ENCODE measurements at places on chromosomes 7 and 10.

GRCh38 chr7:47576031-47576865 is 5.7 kb downstream of the TNS3 start:
- DNase-seq, result no peak

GRCh38 chr10:95706990-95707389 is 13.3 kb upstream of the TCTN3 start:
- no peak for DNase-seq

- DNase-seq, result no peak
Measured at GRCh38 chr10:94150541-94151184, 156.9 kb downstream of the PLCE1 start.

GRCh38 chr7:158072991-158073730 is 514.5 kb downstream of the PTPRN2 start:
- no peak for DNase-seq

DNA sequence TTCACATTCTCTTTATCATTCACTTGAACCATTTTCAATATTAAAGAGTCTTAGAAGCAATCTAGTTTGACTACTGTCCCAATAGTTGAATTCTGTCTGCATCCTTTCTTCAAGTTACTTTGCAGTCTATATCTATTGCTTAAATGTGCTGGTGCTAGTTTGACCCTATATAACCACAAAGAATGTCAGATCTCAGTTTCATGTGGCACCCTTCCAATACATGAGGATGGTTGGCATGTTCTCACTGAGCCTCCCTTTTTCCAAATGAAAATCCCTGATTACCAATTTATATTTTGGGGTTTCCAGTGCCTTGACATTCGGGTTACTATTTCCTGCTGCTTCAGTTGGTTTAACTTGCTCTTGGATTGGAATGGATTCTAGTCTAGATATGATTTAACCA is 292.7 kb downstream of the EXOC4 start:
- DNase-seq, result no peak

DNA sequence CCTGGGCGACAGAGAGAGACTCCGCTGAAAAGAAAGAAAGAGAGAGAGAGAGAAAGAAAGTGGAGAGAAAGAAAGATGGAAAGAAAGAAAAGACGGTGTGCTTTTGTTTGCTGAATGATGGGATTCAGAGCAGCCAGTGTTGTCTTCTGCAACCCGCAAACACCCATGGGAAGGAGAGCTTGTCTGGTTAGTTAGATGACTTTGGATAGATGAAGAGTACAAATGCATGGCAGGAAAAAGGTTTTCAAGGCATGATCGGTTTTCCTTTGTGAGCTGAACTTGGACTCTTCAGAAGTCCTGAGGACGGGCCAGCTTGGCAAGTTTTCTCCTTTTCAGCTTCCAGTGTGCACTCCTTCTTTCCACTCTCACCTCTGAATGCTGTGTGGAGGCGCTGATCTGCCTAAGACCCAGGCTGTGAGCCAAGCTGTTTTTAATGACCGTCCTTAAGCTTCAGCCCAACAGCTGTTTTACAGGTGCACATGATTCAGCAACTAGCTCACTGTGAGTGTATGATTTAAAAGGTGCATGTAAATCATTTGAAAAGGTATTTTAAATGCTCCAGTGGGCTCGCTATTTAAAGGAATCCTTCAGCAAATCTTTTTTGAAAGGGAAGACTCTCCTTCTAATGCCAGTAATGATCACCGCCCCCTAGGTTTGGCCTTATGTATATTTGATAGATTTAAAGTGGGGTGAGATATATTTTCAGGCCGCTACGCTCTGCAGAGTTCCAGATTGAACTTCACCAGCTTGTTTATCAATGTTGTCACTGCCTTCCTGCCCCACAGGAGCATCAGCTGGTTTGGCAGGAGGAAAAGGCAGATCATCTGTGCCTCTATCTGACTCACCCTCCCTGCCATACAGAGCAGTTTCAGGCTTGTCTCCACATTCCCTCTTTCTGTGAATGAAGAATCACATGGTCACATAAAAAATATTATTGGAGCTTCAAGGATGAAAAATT is 115.0 kb downstream of the PLXDC2 start:
- no peak for DNase-seq

DNA sequence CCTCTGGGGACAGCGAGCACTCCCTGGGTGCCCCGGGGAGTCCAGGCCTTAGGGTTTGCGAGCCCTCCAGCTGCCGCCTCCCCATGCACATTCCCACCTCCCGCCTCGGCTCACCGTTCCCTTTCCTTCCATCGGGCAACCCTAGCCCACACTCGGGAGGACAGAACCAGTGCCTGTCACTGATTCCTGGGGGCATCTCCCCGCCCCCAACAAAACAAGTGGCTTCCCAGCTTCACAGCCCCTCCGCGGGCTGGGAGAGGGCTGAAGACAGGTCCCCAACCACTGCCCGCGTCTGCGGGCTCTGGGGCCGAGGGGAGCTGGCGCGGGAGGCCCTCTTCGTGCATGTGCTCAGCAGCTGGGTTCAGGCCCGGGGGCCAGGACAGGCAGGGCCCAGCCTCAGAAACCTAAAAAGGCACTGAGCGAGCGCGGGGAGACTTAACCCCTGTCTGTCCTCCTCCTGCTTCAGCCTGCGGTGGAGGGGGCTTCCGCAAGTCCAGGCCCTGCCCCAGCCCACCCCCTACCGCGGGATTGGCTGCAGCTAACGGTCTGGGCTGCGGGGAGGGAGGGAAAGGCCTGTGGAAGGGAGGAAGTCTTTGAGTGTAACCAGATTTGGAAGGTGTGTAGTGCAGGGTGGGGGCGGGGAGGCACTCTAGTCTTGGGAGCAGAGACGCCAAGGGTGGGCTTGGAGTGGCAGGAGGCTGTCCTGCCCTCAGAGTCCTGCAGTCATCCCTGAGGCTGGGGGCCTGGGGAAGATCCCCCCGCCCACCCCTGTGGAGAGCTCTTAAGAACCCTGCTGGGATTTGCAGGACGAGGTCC is 1.2 kb downstream of the FLNC start:
- DNase-seq, result no peak

DNA sequence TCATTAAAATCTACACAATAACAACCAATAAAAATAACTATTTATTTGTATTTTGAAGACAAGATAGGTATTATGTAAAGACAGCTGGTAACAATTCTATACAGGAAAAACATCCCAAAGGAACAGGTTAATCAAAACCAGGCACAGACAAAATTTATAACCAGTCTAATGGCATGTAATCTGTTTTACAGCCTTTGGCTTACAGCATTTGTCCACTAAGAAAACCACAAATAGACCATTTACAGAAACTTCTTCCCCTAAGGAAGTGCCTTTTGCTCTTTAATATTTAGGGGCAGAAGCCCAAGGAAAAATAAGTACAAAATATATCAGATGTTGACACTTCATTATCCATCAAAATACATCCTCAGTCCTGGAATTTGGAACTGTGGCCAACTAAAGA is 65.0 kb downstream of the SVIL start:
- no peak for DNase-seq

GRCh38 chr7:32516551-32517100 is 21.3 kb downstream of the AVL9 start:
- no peak for DNase-seq

DNA sequence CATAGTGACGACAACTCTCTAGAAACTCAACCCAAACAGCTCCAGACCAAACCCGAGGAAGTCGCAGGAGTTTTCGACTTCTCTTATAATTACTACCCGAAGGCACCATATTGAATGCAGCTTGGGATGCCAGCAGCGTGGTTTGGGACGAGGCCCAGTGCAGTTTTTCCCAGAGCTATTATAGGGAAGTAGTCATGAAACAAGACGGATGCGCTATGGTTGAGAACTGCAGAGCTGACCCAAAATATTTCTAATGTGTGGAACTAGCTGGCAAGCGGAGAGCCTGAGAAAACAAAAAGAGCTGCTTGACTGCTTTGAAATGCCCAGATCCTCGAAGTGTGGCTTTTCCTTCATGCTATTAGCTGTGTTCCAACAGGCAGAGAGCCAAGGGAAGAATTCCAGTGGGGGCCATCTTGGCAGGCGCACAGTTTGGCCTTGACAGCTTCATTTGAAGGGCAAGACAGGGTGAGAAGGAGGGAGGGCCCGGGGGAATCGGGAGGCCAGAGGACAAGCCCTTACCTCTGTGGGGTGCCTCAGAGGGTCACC is 122.7 kb downstream of the CUL2 start:
- DNase-seq, result no peak

- no peak for DNase-seq
Measured at GRCh38 chr7:133135451-133135850, 53.6 kb upstream of the CHCHD3 start.

- DNase-seq, result no peak
Measured at GRCh38 chr7:144738708-144739314, 97.0 kb downstream of the TPK1 start.

DNA sequence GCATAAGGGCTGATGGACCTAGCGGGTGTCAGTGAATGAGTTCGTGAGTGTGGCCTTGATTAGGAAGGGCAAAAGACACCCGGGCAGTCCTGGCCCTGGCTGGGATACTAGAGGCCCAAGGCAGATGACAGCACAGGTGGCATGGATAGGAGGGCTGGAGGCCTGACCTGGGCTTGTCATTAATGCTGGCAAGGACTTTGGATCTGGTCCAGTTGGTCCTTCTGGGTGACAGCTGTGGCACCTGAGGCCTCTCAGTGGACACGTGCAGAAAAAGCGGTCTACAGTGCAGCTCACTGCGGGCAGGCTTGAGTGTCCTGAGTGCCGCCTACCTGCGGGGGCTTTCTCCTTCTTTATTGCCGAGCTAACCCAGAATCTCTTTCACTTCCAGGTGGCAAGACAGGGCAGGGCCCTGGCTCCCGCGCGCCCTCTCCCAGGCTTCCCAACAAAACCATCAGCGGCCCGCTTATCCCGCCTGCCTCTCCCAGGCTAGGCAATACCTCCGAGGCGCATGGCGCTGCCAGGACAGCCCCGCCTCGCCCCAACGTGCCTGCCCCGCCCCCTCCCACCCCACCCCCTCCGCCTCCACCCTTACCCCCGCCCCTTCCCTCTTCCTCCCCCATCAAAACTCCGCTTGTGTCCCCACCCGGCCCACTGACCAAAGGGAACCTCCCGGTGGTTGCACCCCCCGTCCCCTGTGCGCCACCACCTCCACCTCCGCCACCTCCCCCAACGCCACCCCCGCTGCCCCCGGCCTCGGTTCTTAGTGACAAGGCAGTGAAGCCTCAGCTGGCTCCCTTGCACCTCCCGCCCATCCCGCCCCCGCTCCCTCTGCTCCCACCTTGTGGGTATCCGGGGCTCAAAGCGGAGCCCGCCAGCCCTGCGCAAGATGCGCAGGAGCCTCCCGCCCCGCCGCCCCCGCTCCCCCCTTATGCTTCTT is 77.4 kb downstream of the WIPF3 start:
- no peak for DNase-seq

DNA sequence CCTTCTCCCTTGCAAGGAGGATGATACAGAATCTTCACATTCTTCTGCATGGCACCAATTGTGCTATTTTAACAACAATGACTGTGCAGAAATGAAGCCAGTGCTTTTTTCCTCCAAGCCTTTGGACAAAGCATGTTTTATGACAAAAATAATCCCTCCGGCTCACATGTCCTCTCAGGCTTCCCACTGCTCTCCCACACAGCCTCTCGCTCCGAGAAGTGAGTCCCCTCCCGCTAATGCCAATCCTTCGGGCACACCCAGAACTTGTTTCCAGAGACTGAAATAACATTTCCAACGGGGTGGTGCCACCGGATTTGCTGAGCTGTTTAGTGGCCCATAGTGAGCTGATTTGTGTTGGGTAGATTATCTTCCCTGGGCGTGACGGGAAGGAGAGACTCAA is 35.8 kb downstream of the RBM17 start:
- DNase-seq, result no peak

DNA sequence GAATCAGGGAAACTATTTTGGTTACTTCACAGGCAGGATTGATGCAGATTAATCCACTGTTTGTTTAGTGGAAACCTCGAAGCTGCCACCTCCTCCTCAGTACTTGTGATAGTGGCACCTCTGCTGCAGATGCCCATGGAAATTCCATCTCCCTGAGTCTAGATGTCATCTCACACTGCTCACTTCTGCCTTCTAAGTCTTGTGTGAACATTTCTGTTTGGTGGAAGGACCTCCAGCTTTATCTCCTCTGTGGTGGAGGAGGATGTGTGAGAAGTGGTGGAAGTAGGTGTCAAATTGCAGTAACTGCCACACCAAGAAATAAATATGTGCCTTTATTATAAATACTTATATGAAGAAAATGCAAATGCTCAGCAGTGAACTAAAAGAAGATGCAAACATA is 25.8 kb upstream of the GPR141 start:
- no peak for DNase-seq

DNA sequence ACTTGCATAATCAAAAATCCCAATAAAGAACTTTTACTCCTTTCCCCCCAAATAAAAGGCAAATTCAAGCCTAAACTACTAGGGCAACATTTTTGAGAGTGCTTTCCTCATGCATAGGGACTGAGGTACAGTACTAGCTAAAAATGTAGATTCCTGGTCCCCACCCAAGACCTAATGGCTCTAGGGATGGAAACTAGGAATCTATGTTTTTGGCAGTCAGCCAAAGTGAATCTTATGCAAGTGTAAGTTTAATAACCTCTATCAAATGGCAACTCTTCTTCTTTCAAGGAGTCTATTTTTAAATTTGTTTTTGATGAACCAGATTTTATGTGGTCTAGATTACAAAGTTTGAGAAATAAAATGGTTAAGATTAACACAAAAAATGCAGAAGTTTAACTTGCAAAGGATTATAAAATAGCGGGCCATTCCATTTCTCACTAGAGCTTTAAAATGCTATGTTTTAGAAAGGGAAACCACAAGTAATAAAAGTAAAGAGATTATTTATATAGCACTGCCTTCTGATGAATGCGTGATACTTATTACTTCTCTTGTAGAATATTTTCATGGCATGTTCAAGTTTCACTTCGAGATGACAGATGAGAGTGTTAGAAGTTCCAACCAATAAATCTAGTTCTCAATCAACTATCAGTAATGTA is 70.4 kb upstream of the MDFIC start:
- DNase-seq, result no peak

DNA sequence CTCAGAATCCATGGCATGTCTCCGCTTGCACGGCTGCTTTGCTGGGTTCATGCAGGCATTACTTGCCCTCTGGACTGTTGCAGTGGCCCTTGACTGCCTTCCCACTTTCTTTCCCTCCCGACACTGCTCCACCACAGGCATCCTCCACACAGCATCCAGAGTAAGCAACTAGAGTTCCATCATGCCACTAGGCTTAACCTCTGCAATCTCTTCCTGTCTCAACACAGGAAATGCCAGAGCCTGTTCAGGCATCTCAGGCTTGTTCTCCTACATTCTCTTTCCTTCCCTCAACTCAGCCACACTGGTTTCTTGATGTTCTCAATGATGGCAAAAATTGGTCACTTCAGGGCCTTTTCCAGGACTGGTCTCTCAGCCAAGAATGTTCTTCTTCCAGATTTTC is 284.5 kb upstream of the KLF6 start:
- no peak for DNase-seq

DNA sequence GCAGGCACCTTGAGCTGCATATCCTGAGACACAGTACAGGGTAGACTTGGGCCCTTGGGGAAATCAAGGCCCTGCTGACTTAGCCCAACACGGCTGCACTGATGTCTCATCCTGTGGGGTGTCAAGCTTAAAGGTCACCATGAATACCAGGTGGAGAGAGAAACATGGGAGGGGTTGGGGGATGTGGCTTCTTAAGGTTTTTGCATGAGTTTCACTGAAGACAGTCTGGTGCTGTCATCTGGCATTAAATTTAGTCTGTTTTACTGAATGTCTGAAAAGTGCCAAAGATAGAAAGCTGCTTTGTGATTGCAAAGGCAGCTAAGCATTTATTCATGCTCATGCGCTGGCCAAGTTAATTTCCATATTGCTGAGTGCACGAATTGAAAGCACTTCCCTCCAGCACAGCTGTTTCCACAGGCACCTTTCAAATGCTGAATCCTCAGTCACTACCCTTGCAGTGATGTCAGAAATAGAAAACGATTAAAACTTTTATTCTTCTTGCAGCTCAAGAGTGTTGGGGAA is 102.1 kb downstream of the OSBPL3 start:
- DNase-seq, result no peak

GRCh38 chr10:118543714-118544400 is 51.6 kb downstream of the PRLHR start:
- peak; percentile 13 for DNase-seq

All from activated naive CD4-positive, alpha-beta T cell (primary cell).